ENCODE measurements at places on chromosomes 5 and 9. TPM values are rescaled to one million over a fixed set of nuclear protein-coding genes. Genes with fewer than 3 reads are reported as not detected.
A peak's percentile ranks its signal among the peaks of the same experiment; 100 is the strongest.

PCDHB9 gene
- total RNA-seq = 2.4 TPM

DNA sequence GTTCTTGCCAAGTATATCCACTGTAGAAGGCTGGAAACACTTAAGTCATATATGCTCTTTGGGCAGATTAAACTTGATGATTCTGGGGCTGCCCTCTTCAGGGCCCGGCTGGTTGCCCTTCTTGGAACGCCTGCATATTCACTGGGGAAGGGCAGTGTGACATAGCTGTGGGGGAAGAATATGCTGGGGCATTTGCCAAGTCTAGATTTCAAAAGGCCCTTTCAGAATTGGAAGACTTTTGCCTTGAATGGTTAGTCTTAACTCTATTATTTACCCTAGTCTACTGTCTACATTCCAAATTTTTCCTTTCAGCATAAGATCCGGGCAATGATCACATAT lies 161.2 kb upstream of the PITX1 start:
- peaks cover 9% of the 10 kb centered on the region for H3K27me3 ChIP-seq
- no peaks in the 10 kb centered on the region for H3K36me3 ChIP-seq
- H3K4me1 ChIP-seq = no peaks in the 10 kb centered on the region
- H3K27ac ChIP-seq = no peak overlapping the region
- H3K4me3 ChIP-seq = no peak overlapping the region

ZSWIM6 gene
- total RNA-seq = 20.3 TPM

IRX1 gene
- total RNA-seq = 62.0 TPM

DNA sequence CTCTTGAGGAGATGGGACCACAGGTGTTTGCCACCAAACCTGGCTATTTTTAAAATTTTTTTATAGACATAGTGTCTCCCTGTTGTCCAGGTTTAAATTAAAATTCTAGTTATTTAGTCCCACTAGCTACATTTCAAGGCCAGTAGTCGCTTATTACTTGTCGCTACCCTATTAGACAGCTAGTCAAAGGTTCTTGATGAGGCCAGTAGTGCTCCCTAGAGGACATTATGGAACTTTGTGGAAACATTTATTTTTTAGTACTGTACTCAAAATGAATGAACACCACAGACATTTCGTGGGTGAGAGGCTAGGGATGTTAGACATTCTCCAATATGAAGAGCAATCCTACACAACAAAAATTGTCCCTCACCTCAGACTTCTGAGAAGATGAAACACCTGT lies 14.4 kb upstream of the GRXCR2 start:
- H3K4me3 ChIP-seq = no peak overlapping the region
- no peak for DNase-seq
- no peaks in the 10 kb centered on the region for H3K36me3 ChIP-seq

DNA sequence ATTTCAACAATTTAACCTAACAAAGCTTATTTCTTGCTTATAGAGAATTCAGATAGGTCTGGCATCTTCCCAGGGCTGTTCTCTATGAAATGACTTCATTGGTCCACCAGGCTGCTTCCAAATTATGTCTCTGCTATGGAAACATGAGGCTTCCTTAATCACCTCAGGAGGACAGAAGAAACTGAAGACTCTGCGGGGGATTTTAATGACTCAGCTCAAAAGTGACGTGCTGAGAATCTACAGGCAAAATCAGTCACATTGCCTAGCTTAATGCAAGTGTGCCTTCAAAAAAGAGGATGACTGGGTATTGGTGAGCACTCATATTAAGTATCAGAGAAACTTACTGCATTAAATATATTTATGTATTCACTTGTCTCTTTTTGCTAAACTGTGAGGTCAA lies 315.5 kb upstream of the RGMB start:
- no peaks in the 10 kb centered on the region for H3K27me3 ChIP-seq
- no peaks in the 10 kb centered on the region for H3K36me3 ChIP-seq
- DNase-seq = no peak
- no peaks in the 10 kb centered on the region for H3K4me1 ChIP-seq
- no peak overlapping the region for H3K4me3 ChIP-seq

TAS2R1 gene
- not detected for total RNA-seq

DNA sequence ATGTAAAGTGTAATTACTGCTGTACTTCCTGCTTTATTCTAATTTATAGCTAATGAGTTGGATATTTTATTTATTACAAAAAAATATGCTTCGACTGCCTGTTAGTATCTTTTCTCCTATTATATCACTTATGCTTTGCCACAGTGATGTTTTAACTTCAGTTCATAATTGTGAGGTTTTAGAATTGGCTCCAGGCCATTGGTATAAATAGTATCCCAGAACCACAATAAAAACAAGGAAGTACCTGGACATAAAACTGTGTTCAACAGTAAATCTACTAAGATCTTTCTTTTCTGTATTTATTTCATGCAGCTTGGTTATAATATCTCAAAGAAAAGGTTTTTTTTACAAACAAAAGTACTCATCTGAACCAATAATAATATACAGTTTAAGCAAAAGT lies 354.3 kb upstream of the CDH9 start:
- DNase-seq = no peak
- H3K27ac ChIP-seq = no peak overlapping the region
- H3K4me1 ChIP-seq = no peaks in the 10 kb centered on the region
- H3K36me3 ChIP-seq = no peaks in the 10 kb centered on the region

DNA sequence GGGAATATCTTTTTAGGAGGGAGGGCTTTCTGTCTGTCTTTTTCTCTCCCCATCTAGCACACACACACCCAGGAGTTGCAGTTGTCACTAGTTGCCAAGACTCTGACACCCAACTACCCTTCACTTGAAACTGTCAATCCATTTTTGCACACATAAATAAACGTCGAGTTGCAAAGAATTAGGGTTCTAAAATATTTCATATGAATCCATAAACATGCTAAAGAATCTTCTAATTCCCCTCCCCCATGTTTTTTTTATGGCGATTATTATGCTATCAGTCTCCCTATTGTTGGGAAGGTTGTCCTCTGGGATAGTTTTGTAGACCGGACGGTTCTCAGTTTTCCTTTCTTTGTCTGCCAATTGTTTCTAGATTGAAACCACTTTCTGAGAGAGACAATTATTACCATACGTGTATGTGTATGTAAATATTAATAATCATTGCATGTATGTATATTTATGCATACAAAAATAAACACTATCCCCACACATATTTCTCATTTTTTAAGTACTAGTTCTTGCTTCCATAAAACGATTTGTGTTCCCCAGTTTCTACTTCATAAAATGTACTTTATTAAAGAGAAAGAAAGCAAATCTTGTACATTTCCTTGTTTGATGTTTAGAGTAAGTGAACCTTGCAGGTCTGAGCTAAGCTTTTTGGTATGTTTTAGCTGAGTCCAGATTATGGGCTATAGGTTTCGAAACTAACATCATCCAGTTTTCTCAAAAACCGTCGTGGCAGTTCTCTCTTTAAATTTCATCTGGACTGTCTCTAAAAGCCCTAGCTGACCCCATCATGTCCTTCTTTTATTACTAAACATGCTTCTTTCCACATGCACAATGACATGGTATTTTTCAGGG lies 165.0 kb upstream of the MPDZ start:
- H3K4me3 ChIP-seq = no peak overlapping the region
- H3K36me3 ChIP-seq = no peaks in the 10 kb centered on the region
- no peaks in the 10 kb centered on the region for H3K4me1 ChIP-seq
- no peak for DNase-seq

- H3K27me3 ChIP-seq = no peaks in the 10 kb centered on the region
- H3K4me3 ChIP-seq = no peak overlapping the region
- DNase-seq = no peak
- no peak overlapping the region for H3K27ac ChIP-seq
- no peaks in the 10 kb centered on the region for H3K36me3 ChIP-seq
Measured at GRCh38 chr5:73031839-73032238, 76.0 kb downstream of the FCHO2 start.

DNA sequence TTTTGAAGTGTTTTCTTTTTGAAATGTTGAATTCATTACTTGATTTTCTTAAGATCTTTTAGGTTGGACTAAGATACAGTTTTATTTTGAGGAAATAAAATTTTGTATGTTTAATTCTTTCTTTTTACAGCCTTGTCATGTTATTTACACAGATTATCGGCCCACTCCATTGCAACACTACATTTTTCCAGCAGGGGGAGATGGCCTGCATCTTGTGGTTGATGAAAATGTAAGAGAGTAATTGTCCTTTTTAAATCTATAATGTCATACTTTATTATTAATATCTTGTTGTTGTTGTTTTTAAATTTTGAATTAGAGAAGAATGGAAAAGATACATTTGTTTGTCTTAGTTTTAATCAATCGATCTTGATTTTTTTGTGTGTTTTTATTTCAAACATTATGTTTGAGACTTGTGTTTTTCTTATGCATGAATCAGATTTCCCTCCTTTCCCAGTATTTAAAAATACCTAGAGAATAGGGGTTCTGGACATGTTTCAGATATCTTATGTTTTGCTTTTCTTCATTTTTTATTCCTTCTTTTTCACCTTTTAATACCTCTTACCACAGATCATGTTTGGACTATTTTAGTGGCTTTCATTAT lies 36.7 kb downstream of the MTREX start:
- H3K4me3 ChIP-seq = no peak overlapping the region
- DNase-seq = peak; percentile 49

DNA sequence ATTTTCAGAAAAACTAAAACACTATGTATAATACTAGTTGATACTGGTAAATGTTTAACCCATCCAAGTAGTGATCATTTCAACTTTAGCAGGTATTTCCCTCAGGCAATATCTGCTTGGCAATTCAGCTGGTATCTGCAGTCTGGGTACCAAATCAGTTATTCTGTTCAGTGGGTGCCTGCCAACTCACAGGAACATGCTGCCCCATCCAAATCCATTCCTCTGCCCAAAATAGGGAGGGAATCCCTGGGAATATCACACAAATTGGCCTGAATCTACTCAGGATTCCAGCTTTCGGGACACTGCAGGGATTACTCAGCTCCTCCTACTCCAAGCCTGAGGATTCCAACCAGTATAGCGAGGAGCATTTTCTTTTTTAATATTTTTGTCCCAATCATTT lies 61.7 kb upstream of the PDE4D start:
- no peak for DNase-seq
- H3K4me1 ChIP-seq = no peaks in the 10 kb centered on the region
- H3K4me3 ChIP-seq = no peak overlapping the region
- no peaks in the 10 kb centered on the region for H3K27me3 ChIP-seq

- no peaks in the 10 kb centered on the region for H3K4me1 ChIP-seq
- no peaks in the 10 kb centered on the region for H3K27me3 ChIP-seq
- no peak overlapping the region for H3K4me3 ChIP-seq
- DNase-seq = no peak
- no peaks in the 10 kb centered on the region for H3K36me3 ChIP-seq
- no peak overlapping the region for H3K27ac ChIP-seq
Measured at GRCh38 chr5:58545912-58546311, 37.0 kb upstream of the RAB3C start.

- H3K27me3 ChIP-seq = no peaks in the 10 kb centered on the region
- DNase-seq = no peak
- no peaks in the 10 kb centered on the region for H3K36me3 ChIP-seq
- no peak overlapping the region for H3K27ac ChIP-seq
- H3K4me3 ChIP-seq = no peak overlapping the region
Measured at GRCh38 chr5:91306497-91306896, 76.6 kb downstream of the ARRDC3 start.

- H3K27me3 ChIP-seq = no peaks in the 10 kb centered on the region
- peaks cover 10% of the 10 kb centered on the region for H3K36me3 ChIP-seq
- no peak for DNase-seq
- H3K27ac ChIP-seq = no peak overlapping the region
- H3K4me1 ChIP-seq = no peaks in the 10 kb centered on the region
- no peak overlapping the region for H3K4me3 ChIP-seq
Measured at GRCh38 chr9:5110867-5111681, 74.4 kb downstream of the INSL6 start.

DNA sequence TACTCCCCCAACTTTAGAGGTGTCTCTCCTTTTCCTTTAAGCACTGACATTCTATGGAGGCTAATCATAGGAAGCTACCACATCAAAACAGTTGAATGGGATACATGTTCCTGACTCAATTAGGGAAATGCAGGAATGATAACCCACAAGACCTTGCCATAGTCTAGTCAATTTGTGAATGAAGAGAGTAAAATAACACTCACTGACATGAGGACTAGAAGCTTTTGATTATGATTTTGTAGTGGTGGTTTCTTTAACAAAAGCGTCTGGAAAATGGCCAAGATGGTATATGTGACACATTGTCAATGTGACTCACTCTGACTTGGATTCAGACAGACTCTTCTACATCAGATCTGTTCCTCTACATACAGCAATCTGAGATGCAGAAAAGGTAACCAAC lies 13.7 kb upstream of the PRELID2 start:
- no peak overlapping the region for H3K27ac ChIP-seq
- no peak overlapping the region for H3K4me3 ChIP-seq
- H3K27me3 ChIP-seq = no peaks in the 10 kb centered on the region
- no peak for DNase-seq
- H3K36me3 ChIP-seq = no peaks in the 10 kb centered on the region

DNA sequence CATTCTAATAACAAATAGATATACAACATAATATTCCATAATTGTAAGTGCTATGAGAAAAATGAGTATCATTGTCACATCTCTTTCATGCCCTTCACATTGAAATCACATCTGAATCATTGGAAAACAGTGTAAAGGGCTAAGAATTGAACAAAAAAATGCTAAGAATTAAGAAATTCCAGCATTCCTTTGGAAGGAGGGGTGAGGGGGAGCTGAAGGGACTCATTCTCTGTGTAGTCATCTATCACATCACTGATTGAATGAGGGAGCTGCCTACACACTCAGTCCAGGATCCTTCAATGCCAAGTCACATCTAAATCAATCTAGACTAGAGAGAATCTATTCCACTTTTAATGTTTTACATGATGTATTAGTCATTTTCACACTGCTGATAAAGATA lies 286.6 kb downstream of the DTWD2 start:
- no peak for DNase-seq
- H3K4me3 ChIP-seq = no peak overlapping the region
- H3K36me3 ChIP-seq = no peaks in the 10 kb centered on the region
- no peaks in the 10 kb centered on the region for H3K27me3 ChIP-seq
- no peaks in the 10 kb centered on the region for H3K4me1 ChIP-seq

IL11RA gene
- total RNA-seq = 15.2 TPM

- no peak overlapping the region for H3K27ac ChIP-seq
- no peaks in the 10 kb centered on the region for H3K4me1 ChIP-seq
- H3K36me3 ChIP-seq = no peaks in the 10 kb centered on the region
- no peaks in the 10 kb centered on the region for H3K27me3 ChIP-seq
- no peak for DNase-seq
- no peak overlapping the region for H3K4me3 ChIP-seq
Measured at GRCh38 chr5:161934486-161934885, 86.6 kb downstream of the GABRA1 start.

DNA sequence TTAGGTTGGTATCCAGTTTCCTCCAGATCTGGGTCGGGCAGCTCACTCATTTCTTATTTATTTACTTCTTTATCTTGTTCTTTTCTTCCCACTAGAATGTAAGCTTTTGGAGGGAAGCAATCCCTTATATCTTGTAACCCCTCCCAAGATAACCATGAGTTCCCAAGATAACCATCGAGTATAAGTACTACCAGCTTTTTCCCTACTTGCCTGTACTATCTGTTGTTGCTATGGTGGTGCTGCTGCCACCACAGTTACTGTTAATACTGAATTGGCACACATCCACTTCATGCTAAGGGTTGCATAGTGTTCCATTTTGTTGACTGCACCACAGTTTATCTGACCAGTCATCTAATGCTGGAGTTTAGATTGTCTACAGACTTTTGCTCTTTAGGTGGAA lies 19.9 kb downstream of the NUP214 start:
- no peak overlapping the region for H3K4me3 ChIP-seq
- H3K4me1 ChIP-seq = no peaks in the 10 kb centered on the region
- no peak for DNase-seq
- H3K36me3 ChIP-seq = peaks cover 71% of the 10 kb centered on the region
- no peaks in the 10 kb centered on the region for H3K27me3 ChIP-seq

GRCh38 chr5:172895549-172895948 lies 61.5 kb downstream of the ERGIC1 start:
- no peak overlapping the region for H3K4me3 ChIP-seq
- no peaks in the 10 kb centered on the region for H3K27me3 ChIP-seq
- peaks cover 19% of the 10 kb centered on the region for H3K36me3 ChIP-seq
- H3K4me1 ChIP-seq = no peaks in the 10 kb centered on the region
